Activated CD8-positive, alpha-beta memory T cell treated with anti-CD3 and anti-CD28 coated beads, Interleukin-2, amount 10 ng/mL, durations not matched to agents 7 days and 5 days (primary cell): ENCODE measurements at places on chromosomes 2 and 18. TPM values are rescaled to one million over a fixed set of nuclear protein-coding genes. Genes with fewer than 3 reads are reported as not detected.

DNA sequence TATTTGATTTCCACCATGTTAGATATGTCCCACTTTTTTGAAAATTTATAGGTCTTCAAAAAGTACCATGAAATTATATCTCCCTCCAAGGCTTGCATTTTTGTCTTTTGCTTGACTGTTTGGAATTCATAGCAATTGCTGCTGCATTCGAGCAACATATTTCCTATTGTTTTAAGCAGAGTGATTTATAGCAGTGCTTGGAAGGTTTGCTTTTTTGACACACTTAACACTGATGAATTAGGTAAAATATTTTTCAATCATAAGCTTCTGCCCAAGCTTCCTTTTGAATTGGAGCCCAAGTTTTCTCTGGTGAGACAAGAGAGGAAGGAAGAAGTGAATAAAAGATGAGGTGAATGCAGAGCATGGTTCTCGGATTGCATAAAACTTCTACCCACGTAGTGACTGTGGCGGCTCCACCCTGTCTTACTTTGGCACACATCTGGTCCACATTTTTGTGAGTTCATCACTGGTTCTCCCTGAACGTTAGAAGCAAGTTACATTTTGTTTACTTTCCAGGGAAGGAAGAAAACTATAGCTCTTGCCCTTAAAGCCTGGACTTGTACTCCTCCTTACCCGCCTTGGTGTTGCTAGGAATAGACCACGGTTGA, 667.0 kb downstream of the TSN start:
- DNase-seq = no peak

GRCh38 chr2:5736050-5736449, 43.9 kb downstream of the SOX11 start:
- no peak for DNase-seq

DNA sequence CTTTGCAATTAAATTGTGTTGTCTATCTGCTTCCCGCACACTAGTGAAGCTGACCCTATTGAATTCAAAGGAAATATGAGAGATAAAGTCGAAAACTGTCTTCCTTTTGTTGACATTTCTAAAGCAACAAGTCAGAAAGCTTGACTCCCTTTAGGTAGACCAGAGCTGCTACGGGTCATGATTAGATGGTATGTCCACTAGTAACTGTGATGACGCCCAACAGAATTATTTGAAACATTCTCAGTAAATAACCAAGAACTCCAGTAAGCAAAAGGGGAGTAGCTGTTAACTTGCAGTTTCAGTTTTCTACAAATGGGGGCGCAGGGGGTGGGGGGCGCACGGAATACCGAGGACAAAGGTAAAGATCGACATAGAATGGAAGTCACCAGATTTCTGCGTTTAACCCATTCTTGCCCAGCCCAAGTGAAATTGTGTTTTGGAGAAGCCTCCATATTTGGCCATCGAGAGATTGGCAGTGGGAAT, 56.4 kb downstream of the CRIM1 start:
- DNase-seq = no peak

GRCh38 chr2:60149176-60149575, 404.3 kb downstream of the BCL11A start:
- no peak for DNase-seq

DNA sequence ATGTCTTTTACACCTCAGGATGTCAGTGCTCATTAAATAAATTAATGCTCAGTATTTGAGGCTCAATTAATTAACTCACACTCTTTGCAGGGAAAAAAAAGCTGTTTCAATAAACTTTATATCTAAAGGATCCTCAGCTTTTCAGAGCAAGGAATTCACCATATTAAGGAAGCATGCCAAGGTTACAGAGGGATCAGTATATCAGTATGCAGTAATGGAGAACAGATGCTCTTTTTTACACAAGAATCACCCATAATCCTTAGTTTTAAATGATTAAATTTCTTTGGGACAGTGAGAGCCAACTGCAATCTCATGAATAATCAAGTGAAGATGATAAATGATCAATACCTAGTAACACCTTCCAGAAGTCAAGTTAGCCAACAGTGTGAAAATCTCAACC, 14.9 kb upstream of the LCT start:
- no peak for DNase-seq

Gene CD226
- total RNA-seq = 83.3 TPM

Gene RFX8
- 1.0 TPM for total RNA-seq

Gene CXCR1
- total RNA-seq = 1.4 TPM

Gene C2orf78
- not detected for total RNA-seq
